ENCODE measurements at places on chromosomes 7 and 10. TPM values are rescaled to one million over a fixed set of nuclear protein-coding genes. Genes with fewer than 3 reads are reported as not detected.

The RNF32 gene
- total RNA-seq, result 0.98 TPM

The ASZ1 gene
- not detected for total RNA-seq

DNA sequence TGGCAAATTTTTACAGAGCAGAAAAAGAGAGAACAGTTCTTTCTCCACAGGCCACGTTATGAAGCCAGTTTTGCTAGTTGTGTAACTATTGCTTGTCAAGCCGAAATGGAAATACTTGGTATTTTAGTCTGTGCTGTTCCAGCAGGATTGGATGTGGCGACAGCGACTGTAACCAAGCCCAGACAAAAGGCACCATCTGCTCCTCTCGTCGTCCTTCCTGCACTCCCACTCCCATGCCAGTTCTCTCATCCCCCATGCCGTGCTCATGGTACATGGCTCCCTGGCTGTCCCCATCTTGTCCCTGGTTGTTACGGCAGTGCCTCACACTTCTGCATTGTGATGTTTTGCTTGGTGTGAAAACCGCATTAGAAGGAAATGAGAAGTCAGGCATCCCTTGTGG, 185.7 kb upstream of the FZD8 start:
- H3K4me1 ChIP-seq, result no peaks in the 10 kb centered on the region
- no peak overlapping the region for H3K4me3 ChIP-seq
- no peaks in the 10 kb centered on the region for H3K27me3 ChIP-seq

DNA sequence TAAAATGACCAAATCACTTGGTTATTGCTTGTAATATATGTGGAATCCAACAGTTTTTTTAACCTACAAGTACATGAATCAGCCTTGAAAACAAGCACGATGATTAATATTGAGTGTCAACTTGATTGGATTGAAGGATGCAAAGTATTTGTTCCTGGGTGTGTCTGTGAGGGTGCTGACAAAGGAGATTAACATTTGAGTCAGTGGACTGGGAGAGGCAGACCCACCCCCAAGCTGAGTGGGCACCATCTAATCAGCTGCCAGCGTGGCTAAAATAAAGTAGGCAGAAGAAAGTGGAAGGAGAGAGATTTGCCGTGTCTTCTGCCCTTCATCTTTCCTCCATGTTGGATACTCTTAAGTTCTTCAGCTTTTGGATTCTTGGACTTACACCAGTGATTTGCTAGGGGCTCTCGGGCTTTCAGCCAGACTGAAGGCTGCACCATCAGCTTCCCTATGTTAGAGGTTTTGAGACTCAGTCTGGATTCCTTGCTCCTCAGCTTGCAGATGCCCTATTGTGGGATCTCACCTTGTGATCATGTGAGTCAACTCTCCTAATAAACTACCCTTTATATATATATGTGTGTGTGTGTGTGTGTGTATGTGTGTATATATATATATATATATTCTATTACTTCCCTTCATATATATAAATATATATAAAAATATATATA, 118.4 kb upstream of the WDR11 start:
- no peaks in the 10 kb centered on the region for H3K36me3 ChIP-seq
- H3K4me3 ChIP-seq, result no peak overlapping the region
- no peak overlapping the region for H3K27ac ChIP-seq

GRCh38 chr7:114922026-114922651, at the start of gene MDFIC:
Gene MDFIC (plus strand): TSS chr7:114922094. CDS start chr7:114923034, 940 bp downstream.
- no peaks in the 10 kb centered on the region for H3K27me3 ChIP-seq
- peak within 1 kb of the TSS; percentile 87 for H3K4me3 ChIP-seq
- peak; percentile 29 for DNase-seq

GRCh38 chr7:101557421-101557820, 71.7 kb downstream of the MYL10 start:
- H3K27me3 ChIP-seq, result peaks cover 34% of the 10 kb centered on the region
- H3K4me3 ChIP-seq, result no peak overlapping the region
- no peaks in the 10 kb centered on the region for H3K36me3 ChIP-seq

DNA sequence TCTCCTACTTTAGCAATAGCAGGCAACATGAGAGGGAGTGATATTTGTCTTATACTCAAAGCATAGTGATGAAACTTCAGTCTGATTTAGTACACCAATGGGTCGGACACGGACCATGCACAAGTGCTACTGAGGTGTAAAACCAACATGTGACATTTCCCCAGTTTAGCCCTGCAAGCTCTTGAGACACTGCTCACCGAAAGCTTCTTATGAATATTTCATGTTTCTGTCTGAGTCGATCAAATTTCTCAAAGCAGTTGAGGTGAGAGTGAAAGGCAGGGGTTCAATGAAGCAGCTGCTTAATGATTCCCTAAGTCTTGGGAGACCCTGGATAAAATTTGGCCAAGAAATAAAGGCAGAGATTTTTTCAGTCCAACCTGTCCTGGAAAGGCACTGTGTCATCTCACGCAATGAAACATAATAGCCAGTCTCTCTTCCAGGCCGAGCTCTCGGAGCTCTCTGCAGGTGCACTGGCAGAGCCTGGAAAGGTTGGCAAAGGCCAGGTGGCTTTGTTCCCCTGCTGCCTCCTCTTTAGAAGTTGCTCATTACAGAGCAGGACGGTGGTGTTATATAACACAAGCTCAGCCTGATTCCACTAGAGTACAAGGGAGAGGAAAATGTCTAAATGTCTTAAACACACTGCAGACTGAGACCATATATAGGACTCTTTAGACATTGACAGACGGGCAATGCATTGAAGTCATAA, 33.9 kb upstream of the XPNPEP1 start:
- DNase-seq, result no peak
- H3K36me3 ChIP-seq, result no peaks in the 10 kb centered on the region
- H3K27ac ChIP-seq, result no peak overlapping the region
- H3K27me3 ChIP-seq, result no peaks in the 10 kb centered on the region

DNA sequence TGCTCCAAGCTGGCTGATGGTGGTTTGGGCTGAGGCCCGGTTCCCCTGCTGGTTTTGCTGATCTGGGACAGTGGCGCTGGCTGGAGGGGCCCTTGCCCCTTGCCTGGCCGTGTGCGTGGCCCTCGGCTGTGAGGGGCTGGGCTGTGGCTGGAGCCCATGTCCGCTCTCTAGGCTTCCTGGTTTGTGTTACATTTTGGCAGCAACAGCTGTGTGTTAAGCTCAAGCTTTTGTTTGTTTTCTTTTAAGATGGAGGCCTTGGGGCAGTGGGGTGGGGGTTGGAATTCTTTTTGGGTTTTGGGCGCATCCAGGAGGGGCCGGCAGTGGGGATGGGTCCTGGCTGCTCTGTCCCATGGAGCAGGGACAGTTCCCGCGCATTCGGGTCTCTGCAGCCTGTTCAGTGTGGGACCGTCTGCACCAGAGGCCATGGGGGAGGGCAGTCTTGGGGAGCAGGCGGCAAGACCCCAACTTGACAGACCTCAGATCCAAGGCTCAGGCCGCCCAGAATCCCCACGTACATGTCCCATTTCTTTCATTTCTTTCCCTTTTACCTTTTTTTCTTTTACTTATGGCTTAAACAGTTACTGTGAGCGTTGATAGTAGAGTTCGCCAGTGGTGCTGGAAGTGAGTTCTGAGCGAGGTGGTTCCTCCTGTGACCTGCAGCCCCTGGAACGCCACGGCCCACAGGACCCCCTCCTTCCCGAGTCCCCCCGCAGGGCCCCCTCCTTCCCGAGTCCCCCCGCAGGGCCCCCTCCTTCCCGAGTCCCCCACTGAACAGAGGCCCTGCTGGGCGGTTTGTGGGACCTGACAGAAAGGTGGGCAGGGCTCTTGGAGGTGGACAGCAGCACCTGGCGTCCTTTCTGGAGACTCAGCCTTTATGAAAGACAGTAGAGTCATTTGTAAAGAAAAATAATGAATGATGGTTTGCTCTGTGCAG, 75.3 kb downstream of the INPP5A start:
- H3K36me3 ChIP-seq, result no peaks in the 10 kb centered on the region
- peak; percentile 45 for DNase-seq
- no peak overlapping the region for H3K27ac ChIP-seq
- no peaks in the 10 kb centered on the region for H3K4me1 ChIP-seq
- H3K4me3 ChIP-seq, result no peak overlapping the region
- H3K27me3 ChIP-seq, result no peaks in the 10 kb centered on the region

DNA sequence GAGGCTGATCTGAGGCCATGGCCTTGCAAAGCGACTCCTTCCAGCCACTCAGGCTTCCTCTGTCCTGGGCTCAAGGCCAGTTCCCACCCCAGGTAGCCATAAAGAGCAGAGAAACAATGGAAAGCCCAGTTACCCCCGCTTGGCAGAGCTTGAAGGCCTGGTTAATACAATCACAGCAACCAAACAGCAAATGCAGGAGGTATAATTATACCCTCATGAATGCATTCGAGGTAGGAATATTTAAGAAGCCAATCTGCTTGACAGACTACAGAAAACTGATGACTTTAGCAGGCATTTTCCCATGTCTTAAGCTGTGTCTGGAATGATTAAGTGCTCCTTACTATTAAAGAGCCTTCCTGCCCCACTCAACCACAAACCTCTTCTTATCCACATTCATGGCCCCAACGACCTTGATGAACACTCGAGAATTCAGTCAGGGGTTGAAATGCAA, 114.1 kb upstream of the MACROH2A2 start:
- H3K27me3 ChIP-seq, result no peaks in the 10 kb centered on the region
- no peak for DNase-seq
- H3K36me3 ChIP-seq, result no peaks in the 10 kb centered on the region
- H3K27ac ChIP-seq, result no peak overlapping the region

DNA sequence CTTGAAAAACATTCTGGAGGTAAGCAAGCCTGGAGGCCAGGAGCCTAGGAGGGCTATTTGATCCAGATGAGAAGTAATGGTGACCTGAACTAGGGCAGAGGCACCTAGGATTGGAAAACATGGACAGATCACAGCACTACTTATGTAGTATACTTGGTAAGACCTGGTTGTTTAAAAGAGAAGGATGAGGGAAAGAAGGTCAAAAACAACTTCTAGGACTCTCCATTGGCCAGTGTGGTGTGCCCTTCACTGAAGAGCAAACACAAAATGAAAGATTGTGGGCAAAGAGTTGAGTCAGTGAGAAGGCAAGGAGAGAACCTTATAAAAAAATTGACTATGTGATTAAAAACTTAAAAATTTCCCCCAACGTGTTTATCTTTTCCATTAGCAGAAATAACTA, 14.3 kb downstream of the ANKRD1 start:
- H3K4me1 ChIP-seq, result no peaks in the 10 kb centered on the region
- no peaks in the 10 kb centered on the region for H3K36me3 ChIP-seq
- DNase-seq, result no peak
- no peak overlapping the region for H3K4me3 ChIP-seq
- no peaks in the 10 kb centered on the region for H3K27me3 ChIP-seq

DNA sequence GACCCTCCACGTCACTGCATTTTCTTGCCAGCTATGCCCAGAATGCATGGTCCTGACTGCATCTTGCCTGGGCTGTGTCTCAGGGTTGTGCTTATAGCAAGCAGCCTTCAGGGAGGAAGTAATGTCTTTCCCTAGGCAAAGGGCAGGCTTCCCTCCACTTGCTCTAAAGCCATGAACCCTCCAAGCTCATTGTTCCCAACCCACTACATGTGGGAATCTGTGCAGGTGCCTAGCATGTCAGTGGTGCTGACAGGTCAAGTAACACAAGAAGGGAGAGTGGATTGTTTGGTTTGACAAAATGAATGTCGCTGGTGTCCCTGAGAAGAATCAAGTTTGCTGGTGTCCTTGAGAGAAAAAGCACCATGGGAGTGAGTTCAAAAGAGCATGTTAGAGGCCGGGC, 53.9 kb upstream of the UCN3 start:
- no peaks in the 10 kb centered on the region for H3K4me1 ChIP-seq
- no peak overlapping the region for H3K4me3 ChIP-seq
- H3K36me3 ChIP-seq, result no peaks in the 10 kb centered on the region
- DNase-seq, result no peak
